ENCODE measurements at places on chromosomes 5 and 9.
A peak's percentile ranks its signal among the peaks of the same experiment; 100 is the strongest.

DNA sequence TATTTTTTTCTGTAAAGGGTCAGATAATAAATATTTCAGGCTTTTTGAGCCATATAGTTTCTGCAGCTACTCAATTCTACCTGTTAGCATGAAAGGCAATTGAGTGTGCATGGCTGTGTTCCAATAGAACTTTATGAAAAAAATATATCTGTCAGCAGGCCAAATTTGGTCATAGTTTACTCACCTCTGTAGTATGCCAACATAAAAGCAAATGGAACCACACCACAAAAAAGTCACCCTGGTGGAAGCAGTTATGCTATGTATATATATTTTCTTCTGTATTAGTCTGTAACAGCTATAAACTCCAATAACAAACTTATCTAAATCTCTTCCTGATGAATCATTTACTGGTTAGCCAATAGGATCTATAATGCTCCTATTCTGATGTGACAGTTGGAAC lies 3.4 kb downstream of the SLC38A9 start:
- peak; percentile 44 for DNase-seq

DNA sequence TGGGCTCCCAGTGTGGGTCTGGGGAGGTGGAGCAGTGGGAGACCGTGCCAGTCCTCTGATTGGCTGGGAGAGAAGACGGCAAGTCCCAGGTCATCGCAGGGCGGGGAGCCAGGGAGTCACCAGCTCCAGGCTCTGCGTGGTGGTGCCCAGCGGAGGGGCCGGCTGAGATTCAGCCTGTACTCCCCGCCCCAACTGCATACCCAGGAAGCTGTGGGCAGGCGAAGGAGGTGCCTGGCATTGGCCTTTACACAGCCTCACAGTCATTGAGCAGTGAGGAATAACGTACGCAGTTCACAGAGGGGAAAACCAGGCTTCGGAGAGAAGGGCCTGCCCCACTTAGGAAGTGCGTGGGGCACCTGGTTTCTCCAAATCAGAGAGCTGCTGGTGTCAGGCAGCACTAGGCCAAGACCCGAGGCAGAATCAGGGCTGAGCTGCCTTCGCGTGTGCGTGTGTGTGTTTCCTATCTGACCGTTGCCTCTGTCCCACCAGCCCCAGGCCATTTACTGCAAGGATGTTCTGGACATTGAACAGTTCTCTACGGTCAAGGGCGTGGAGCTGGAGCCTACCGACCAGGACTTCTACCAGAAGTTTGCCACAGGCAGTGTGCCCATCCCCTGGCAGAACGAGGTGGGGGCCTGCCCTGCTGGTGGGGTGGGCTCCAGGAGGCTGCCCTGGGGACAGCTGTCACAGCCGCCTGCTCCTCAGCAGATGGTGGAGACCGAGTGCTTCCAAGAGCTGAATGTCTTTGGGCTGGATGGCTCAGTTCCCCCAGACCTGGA lies 6.2 kb upstream of the PRR7 start:
- DNase-seq = no peak

DNA sequence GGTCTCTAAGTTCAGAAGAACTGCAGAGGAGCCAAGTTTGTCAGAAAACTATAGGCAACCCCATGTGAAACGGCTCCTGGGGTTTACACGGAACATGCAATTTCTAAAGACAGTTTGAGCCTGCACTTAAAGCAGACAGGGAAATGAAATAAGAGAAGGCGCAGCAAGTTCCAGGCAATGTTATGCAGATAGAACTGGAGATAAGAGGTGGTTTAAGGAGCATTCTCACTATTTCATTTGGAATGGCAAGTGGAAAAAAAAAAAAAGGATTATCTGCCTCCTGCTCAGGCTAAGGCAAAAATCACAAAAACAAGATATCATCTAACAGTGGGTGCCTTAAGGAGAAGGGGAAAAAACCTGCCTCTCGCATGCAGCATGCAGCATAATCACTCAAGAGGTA lies 2252.4 kb downstream of the MAT2B start:
- DNase-seq = no peak

- peak; percentile 70 for DNase-seq
Measured at GRCh38 chr5:180289433-180289832, 2.5 kb downstream of the MAPK9 start.

- DNase-seq = no peak
Measured at GRCh38 chr5:162323466-162323865, 255.9 kb downstream of the GABRG2 start.

- no peak for DNase-seq
Measured at GRCh38 chr5:14465116-14465515, 116.5 kb upstream of the OTULINL start.

DNA sequence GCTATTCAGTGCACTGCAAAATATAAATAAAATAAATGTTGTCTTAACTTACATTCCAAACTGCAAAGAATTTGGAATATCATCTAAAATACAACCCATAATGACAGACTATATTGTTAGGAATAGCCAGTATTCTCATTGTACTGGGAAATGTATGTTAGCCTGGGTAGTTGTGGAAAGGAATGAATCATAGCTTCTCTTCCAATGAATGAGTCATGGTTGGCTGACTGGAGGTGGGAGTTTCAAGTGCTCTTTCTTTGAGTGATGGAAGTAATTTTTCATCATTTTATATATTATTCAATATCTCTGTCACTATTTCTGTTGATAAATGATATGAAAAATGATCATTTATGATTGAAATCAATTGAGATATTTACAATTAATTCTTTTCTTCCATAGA lies 158.6 kb upstream of the ARRDC3 start:
- peak; percentile 18 for DNase-seq

- DNase-seq = no peak
Measured at GRCh38 chr5:142507531-142508372, 178.1 kb downstream of the FGF1 start.

DNA sequence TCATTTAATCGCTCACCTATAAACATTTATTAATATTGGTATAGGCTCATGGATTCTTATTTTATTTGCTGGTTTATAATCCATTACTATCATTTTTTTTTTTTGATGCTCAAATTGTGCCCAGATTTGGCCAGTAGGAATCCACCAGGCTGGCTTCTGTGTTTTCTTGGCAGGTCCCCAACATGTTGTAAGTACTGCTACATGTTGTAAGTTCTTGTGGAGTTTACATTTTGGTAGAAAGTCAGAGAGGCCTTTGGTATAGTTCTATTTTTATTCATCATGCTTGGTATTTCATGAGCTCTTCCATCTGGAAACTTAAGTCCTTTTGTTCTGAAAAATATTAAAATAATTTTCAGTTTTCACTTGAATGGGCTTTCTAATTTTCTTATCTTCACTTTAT lies 47.1 kb downstream of the MAT2B start:
- DNase-seq = no peak

DNA sequence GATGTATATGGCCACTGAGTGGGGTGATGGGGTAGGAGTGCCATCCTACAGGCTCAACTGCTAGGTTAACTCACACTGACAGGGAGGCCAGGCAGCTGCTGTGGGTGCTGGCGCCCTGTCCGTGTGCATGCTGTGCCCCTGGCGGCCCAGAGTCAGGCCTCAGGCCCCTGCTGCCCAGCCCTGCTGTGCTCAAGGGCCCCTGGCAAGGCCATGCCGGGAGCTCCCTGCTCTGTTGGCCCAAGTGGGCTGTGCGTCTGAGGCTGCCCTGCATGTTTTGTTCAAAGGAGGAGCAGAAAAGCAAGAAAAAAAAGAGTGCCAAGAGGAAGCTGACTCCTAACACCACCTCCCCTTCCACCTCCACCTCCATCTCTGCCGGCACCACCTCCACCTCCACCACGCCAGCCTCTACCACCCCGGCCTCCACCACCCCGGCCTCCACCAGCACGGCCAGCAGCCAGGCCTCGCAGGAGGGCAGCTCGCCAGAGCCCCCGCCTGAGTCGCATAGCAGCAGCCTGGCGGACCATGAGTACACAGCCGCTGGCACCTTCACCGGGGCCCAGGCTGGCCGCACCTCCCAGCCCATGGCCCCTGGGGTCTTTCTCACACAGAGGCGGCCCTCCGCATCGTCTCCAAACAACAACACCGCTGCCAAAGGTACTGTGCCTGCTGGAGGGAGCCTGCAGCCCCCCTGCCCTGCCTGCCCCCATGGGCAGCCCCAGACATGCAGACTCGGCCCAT lies 100.1 kb downstream of the PHF2 start:
- DNase-seq = no peak

DNA sequence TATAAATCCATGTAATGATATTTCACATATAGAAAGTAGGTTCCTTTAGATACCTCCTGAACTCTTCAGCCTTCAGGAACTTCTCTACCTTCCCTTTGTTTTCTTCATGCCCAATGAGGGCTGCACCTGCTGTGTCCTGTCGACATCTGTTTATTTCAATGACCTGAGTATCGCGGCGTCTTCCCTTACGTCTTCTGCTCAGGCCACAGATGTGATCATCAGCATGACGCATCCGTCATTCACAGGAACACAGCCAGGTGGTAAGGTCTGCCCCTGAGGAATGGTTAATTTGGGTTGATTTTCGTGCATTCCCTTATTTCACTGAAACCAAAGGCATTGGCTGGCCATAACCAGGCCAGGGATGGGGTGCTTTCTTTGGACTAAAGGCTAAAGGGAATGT lies 217.1 kb downstream of the MED10 start:
- no peak for DNase-seq

Measured in epithelial cell of prostate (primary cell).